ENCODE measurements at places on chromosomes 7 and 10.

GRCh38 chr10:100232101-100232500, 2.7 kb upstream of the CHUK start:
- DNase-seq = no peak

- DNase-seq = peak; percentile 75
Observed at GRCh38 chr10:8060010-8060703, 5.7 kb downstream of the GATA3 start.

DNA sequence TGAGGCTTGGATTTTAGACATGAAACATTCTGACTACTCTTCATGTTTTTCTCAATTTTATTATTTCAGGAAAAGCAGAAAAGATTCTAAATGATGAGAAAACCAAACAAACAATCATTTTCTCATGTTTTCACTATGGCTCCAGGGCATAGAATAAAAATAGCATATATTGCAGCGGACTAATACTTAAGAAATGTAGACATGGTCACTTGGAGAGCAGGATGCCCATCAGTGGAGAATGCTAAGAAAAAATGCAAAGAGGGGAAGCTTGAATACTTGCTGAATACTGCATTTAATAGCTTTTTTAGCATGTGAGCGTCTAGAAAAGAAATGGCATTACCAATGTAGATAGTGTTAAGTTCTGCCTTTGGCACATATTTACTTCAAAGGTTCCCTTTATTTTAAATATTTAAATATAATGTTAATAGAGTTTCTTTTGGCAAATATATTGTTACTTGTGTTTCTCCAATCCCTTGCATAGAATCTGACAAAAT, 107.9 kb downstream of the PPP1R17 start:
- DNase-seq = no peak

GRCh38 chr10:69049566-69049961, 38.3 kb upstream of the SRGN start:
- no peak for DNase-seq

DNA sequence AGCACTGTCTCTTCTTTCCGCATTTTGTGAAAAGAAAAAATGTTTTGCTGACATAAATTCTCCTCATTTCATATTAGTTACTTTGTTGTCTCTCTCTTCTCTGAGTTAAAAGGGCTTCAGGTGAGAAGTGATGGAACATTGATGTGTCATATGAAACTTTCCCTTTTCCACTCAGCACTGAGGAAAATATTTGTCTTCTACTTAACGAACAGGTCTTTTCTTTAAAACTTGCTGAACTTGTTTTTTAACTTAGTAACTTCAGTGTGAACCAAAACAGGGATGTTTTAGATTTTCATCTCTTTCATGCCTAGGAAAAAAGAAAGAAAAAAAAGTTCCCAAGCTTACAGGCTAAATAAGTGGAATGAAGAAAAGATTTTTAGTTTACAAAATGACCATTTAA, 19.0 kb upstream of the TSPAN12 start:
- DNase-seq = no peak

DNA sequence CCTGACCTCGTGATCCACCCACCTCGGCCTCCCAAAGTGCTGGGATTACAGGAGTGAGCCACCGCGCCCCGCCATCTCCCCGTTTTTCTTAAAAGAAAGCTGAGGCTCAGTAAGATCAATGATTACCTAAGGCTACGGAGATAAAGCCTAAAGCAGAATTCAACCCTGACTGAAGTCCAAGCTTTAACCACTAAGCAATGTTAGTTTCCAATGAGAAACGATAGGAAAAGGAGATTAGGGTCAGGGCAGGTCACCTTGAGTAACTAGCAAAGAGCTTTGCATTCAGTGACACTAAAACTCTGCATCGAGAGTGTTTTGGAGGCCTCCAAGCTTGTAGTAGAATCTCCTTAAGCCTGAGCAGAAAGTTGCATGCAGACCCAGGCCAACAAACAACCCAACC, 17.6 kb upstream of the PRXL2A start:
- no peak for DNase-seq

All from CD4-positive, alpha-beta T cell treated with Interleukin-17A for 1 hour (primary cell).